AG20443 (cell line): ENCODE measurements at places on chromosomes 5 and 9.

GRCh38 chr9:128150594-128151308, 1.5 kb downstream of the LCN2 start:
- DNase-seq: no peak

DNA sequence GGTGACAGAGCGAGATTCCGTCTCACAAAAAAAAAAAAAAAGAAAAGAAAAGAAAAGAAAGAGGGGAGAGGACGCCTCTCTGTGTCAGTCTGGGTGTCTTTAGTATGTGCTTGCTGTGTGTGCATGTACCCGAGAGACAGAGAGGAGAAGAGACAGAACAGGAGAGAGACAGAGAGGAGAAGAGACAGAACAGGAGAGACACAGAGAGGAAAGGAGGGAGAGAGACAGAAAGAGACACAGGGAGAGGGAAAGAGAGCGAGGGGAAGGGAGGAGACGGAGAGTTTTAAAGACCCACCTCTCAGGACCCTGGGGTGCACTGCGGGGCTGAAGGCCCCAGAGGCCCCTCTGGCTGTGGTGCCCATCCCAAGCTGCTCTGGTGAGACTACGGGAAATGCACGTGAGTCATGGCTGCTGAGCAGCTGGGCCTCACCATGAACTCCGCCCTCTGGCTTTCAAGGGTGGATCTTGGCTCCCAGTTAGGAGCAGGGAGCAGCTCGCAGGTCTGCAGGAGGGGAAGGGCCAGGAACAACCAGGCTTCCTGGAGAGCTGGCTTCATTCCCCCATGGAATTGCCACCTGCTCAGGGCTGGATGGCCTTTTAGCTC, 7.9 kb downstream of the SLC6A3 start:
- DNase-seq: peak; percentile 87

- DNase-seq: no peak
Measured at GRCh38 chr5:169149317-169149716, 151.6 kb downstream of the SLIT3 start.

GRCh38 chr5:154749491-154749890, 5.7 kb upstream of the LARP1 start:
- DNase-seq: no peak

DNA sequence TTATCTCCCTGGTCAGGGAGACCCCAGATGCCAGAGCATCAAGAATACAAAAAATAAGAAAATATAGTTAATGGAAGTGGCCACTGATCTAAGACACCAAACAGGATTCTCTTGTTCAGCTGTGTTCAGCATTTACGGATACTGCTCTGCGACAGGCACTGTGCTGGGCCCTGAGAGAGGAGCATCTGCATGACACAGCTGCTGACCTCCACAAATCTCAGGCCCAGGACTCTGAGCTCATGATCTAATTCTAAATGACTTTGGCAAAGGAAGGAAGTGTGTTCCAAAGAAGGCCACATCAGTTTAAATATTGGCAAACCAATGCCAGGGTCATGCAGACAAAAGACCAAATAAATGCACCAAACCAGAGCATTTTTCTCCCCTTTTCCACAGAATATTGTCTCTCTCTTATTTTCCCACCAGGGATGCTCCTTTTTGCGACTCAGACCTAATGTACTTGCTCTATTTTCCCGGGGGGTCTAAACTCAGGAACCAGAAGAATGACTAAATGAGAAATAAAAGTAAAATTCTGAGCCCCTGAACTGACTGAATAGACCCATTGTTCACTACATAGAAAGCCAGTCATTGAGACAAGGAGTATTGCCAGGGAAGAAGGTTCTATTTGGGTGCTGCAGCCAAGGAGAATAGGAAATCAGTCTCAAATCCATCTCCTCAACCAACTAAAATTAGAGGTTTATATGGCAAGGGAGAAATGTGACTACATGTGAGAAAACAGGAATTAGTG, 1.4 kb upstream of the AGGF1 start:
- DNase-seq: no peak

GRCh38 chr9:129987047-129987446, 55.9 kb downstream of the FNBP1 start:
- DNase-seq: no peak
